ENCODE measurements at places on chromosomes 4 and X.

DNA sequence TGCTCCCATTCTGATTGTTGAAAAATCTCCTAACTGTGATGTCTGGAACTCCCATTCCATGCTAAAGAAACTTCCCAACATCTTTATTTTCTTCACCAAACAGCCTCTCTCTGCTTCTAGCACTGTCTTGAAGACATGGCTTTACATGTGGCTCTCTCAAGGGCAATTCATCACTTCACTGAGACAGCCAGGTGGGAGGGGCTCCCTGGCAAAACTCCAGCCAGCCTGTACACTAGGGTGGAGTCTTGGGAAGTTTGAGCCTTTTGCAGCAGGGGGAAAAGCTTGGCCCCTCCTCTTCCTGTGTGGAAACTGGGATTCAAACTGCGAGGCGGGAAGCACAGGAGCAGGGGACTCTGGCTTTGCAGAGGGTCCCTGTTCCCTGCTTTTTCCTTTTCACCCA is 130.5 kb upstream of the TTC29 start:
- peaks cover 23% of the 10 kb centered on the region for H3K27me3 ChIP-seq
- no peak overlapping the region for H3K27ac ChIP-seq
- no peaks in the 10 kb centered on the region for H3K36me3 ChIP-seq
- H3K4me3 ChIP-seq: no peak overlapping the region
- no peak for DNase-seq

DNA sequence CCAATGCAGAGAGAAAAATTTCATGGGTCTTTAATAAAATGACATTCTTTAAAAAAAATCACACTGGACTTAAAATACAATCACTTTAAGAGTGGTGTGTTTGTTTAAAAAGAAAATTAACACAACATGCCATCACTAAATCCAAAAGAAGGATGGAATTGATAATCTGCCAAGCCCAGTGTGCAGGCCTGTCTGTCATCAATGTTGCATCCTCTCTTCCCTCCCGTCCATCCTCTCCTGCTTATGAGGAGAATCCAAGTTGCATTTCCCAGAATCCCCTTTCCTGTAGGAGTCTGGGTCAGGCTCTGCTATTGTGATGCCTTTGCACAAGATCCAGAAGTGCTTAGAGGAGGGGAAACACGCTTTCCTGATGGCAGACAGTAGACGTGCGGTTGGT is 169.4 kb downstream of the MID1 start:
- H3K27ac ChIP-seq: no peak overlapping the region
- no peaks in the 10 kb centered on the region for H3K27me3 ChIP-seq
- H3K36me3 ChIP-seq: no peaks in the 10 kb centered on the region

DNA sequence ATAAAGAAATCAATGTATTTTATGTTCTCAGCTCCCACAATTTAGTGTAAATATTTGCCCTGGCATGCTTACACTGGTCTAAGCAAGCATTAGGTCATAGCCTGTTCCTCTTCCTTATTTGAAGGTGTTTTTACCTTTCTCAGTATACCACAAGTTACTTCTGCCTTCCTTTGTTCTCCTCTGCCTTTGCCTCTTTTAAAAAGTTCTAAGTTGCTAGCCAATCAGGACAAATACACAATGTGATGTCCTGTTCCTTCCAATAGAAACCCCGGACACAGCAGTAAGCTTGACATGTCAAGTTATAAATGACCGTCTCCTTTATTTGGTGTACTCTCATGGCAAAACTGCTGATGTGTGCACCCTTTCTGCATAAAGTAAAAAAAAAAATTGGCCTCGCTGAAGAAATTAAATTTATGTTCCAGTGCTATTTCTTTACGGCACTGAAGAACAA is 49.4 kb downstream of the UGT2B10 start:
- H3K4me1 ChIP-seq: no peaks in the 10 kb centered on the region
- H3K27ac ChIP-seq: no peak overlapping the region
- no peaks in the 10 kb centered on the region for H3K27me3 ChIP-seq
- no peak for DNase-seq

DNA sequence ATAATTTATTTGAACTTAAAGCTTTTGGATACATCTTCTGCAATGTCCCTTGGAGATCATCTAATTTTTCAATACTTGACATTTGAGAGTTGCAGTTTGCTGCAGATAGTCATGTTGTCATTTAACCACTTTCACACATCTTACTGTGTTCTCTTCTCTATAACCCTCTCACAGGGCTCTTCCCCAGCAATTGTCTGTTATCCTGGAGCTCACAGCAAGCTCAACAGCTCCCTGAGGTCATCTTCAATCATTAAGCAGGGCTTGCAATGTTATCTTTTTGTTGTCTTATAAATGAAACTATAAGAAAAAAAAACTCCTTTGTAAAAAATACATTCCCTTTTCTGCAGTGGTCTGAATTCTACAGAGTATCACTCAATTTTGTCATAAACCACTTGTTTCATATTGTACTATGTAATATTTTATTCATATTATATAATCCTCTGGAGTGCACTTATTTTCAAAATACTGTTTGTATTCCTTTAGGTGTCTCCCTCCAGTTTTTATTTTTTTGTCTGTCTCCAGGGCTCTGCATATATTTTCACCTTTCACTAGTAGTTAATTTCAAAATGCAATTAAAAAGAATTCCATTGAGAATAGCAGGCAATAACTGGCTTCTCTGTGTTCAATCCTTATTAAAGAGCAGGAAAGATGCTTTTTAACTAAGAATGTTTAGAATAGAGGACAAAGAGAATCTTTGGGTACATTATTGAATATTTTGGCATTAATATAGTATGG is 106.3 kb upstream of the ARSJ start:
- H3K27me3 ChIP-seq: peaks cover 15% of the 10 kb centered on the region
- H3K27ac ChIP-seq: no peak overlapping the region
- no peaks in the 10 kb centered on the region for H3K4me1 ChIP-seq
- no peaks in the 10 kb centered on the region for H3K36me3 ChIP-seq
- DNase-seq: no peak

DNA sequence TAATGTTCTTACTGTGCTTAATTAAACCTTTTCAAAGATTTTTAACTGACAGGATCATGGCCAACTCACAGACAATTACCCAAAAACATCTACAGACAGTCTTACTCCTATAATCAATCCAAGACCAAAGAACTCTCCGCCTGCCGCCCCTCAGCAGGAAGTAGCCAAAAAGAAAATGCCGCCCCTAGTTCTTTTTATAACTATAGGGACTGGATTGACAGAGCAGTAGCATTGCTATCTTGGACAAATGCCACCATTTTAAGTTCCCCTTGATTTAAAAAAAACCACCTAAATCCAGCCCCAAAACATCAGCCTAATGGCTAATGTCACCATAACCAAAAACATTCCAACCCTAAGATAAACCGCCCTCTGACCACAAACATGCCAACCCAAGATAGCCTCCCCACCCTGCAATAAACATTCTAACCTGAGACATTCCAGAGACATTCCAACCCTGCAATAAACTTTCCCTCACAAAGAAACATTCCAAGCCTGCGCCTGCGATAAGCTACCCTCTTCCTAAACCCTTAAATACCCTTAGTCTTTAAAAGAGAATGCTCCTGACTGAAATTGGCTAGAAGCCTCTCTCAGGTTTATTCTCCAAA is 77.0 kb downstream of the COQ2 start:
- H3K4me1 ChIP-seq: peaks cover 32% of the 10 kb centered on the region
- DNase-seq: no peak
- H3K27me3 ChIP-seq: no peaks in the 10 kb centered on the region
- no peak overlapping the region for H3K4me3 ChIP-seq
- H3K27ac ChIP-seq: no peak overlapping the region

- H3K4me1 ChIP-seq: no peaks in the 10 kb centered on the region
- H3K36me3 ChIP-seq: no peaks in the 10 kb centered on the region
- DNase-seq: no peak
Observed at GRCh38 chr4:8739317-8739716, 132.3 kb downstream of the HMX1 start.

DNA sequence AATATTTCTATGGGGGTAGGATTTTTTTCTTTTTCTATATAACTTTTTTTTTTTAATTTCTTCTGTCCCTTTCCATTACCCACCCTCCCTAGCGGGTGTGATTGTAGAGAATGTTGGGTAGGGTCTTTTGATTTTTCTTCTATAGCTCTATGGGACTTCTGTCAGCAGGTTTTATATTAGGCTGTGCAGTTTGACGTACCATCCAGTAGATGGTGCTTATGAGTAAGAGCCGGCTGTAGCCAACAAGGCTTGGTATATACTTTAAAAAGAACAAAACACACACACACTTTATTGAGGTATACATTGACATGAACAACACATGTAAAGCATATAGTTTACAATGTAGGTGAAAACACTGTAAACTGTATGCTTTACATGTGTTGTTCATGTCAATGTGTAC is 247.9 kb upstream of the POF1B start:
- H3K4me3 ChIP-seq: no peak overlapping the region
- no peak for DNase-seq
- no peaks in the 10 kb centered on the region for H3K4me1 ChIP-seq
- no peaks in the 10 kb centered on the region for H3K36me3 ChIP-seq

DNA sequence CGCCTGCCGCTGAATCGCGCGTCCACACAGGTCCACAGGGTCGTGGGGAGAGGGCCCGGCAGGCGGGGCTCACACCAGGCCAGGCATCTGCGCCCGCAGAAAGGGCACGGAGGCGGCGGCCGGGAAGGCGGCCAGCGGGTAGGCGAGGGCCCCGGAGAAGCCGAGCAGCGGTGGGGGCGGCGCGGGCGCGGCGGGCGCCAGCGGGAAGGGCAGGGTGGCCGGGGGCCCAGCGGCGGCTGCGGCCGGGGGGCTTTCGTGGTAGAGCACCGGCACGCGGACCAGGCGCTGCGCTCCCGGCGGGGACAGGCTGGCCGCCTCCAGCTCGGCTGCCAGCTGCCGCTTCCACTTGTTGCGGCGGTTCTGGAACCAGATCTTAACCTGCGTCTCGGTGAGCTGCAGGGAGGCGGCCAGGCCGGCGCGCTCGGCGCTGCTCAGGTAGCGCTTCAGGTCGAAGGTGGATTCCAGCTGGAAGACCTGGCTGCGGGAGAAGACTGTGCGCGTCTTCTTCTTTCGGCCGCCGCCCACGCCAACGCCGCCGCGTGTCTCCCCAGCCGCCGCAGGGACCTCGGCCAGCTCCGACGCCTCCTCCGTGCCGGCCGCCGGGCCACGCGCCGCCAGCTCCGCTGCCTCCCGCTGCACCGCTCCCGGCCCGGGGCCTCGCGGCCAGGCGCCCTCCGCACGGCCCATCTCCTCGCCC is 3.9 kb downstream of the HMX1 start:
- no peak for DNase-seq
- H3K4me3 ChIP-seq: no peak overlapping the region
- no peaks in the 10 kb centered on the region for H3K36me3 ChIP-seq
- H3K27ac ChIP-seq: no peak overlapping the region
- no peaks in the 10 kb centered on the region for H3K4me1 ChIP-seq

GRCh38 chr4:186167605-186168004 is 23.8 kb upstream of the CYP4V2 start:
- DNase-seq: no peak
- peaks cover 6% of the 10 kb centered on the region for H3K27me3 ChIP-seq
- no peaks in the 10 kb centered on the region for H3K4me1 ChIP-seq
- H3K4me3 ChIP-seq: no peak overlapping the region
- H3K36me3 ChIP-seq: no peaks in the 10 kb centered on the region

DNA sequence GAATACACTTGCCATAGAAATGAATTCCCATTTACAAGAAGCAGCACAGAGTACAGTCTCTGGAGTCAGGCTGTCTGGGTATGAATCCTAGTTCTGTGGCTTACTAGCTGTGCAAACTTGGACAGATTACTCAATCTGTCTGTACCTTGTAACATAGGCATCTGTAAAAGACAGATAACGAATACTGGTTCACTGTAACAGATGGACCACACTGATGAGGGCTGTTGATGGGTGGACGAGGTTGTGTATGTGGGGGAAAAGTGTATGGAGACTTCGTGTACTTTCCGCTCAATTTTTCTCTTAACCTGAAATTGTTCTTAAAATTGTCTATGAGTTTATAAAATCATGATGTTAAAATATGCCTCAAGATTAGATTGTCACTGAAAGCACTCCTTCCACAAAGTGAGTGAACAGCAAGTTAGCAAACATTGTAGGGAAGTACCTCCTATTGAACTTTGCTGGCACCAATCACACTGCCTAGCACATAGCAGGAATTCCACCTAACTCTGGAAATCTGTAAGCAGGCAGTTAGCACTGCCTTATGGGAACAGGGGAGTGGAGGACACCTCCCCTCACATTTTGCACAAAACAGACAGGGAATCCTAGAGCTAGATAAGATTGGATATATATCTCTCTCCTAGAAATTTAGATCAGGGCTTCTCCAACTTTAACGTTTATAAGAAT is 6.5 kb upstream of the EXOSC9 start:
- H3K27ac ChIP-seq: no peak overlapping the region
- peaks cover 5% of the 10 kb centered on the region for H3K4me1 ChIP-seq
- DNase-seq: no peak
- no peaks in the 10 kb centered on the region for H3K36me3 ChIP-seq
- peaks cover 27% of the 10 kb centered on the region for H3K27me3 ChIP-seq
